ENCODE measurements at places on chromosomes 16 and 17.

GRCh38 chr17:45873728-45874127 is 20.6 kb upstream of the MAPT start:
- no peak for DNase-seq

GRCh38 chr17:57643062-57643461 is 102.0 kb downstream of the CCDC182 start:
- DNase-seq: no peak

- no peak for DNase-seq
These were observed 328.5 kb downstream of the SNX29 start for GRCh38 chr16:12304861-12305596.

DNA sequence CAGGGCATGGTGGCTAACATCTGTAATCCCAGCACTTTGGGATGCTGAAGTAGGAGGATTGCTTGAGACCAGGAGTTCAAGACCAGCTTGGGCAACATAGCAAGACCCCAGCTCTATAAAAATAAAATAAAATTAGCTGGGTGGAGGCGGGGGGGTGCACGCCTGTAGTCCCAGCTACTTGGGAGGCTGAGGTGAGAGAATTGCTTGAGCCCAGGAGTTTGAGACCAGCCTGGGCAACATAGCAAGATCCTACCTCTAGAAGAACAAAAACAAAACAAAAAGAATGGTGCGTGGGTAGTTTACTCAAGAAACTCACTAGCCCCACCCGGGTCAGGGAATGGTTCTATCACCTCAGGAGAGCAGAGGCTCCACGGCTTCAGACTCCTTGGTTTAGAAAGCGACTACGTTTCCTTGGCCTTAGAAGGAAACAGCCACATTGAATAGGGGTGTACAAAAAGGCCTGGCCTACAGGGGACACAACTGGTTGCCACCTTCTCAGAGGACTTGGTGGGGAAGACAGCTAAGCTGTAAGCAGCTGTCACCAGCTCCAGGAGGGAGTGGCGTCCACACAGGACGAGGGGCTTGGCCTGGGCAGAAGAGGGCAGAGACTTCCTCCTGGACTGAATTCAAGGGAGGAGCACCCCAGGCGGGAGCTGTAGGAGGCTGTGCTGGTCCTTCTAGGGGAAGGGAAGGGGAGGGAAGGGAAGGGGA is 716 bp downstream of the TK1 start:
- peak; percentile 31 for DNase-seq

- no peak for DNase-seq
These were observed 11.5 kb downstream of the GP2 start for GRCh38 chr16:20315764-20316163.

GRCh38 chr16:324451-325334 is 27.8 kb downstream of the AXIN1 start:
- DNase-seq: peak; percentile 66

DNA sequence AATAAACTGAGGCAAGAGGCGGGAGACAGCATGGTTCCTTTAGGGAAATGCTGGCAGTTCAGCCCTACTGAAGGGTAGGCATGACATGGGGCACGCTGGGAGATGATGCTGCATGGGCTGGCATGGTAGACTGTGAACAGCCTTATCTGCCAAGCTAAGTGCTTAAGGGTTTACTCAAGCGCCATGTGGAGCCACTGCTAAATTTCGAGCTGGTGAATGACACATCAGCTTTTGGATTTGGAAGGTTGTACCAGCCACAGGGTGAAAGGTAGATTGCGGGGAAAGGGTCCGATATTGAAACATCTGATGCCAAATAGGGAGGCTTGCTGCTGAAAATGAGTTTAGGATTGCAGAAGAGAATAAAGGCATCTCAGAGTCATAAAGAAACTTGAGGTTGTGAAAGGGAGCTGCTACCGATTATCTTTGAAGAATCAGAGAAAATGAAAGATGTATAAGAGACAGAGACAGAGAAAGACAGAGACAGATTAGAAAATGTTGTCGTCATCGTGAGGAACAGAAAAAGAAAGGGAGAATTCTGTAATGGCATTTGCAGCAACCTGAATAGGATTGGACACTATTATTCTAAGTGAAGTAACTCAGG is 16.3 kb downstream of the PIK3R5 start:
- DNase-seq: no peak

- no peak for DNase-seq
These were observed 11.5 kb upstream of the IL34 start for GRCh38 chr16:70634861-70635260.

GRCh38 chr17:1752425-1753262 is 9.2 kb upstream of the SERPINF1 start:
- DNase-seq: no peak

DNA sequence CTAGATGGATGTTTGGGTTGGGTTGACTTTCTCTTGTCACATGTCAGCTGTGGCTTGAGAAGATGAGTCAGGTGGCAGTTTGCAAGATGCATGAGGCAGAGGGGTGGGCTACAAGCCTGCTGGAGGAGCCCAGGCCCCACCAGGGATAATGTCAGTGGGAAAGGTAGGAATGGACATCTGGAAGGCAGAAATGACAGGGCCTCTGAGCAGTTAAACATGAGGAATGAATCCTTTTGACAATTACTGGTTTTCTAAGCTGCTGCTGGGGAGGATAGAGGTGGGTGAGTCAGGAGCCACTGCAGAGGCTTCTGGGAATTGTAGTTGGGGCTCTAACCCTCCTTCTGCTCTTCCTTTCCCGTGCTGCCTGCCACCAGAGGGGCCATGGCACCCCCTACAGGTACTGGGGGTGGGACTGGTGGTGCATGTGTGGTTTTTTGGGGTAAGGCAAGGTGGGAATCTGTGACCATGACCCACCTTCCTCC is 15.7 kb downstream of the SLC52A1 start:
- no peak for DNase-seq

GRCh38 chr17:7716901-7717755 is at the start of gene DNAH2:
Gene DNAH2, plus strand, starts transcription at chr17:7717744. Its CDS starts 1,991 bp downstream, at chr17:7719735.
- DNase-seq: no peak

DNA sequence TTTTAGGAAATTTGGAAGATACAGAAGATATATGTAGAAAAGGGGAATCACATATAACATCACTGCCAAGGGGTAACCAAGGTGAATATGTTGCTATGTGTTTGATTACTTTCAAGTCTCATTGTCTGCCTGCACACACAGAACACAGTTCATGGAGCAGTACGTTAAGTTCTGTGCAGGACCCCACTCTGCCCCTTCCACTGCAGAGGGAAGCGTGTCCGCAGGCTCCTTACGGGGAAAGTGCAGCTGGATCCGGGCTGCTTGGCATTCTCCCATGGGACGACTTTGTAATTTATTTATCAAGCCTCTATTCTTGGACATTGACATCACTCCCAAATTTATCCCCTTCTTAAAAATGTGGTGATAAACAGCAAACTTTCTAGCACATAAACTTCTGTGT is 226.8 kb downstream of the FOXL1 start:
- DNase-seq: no peak

DNA sequence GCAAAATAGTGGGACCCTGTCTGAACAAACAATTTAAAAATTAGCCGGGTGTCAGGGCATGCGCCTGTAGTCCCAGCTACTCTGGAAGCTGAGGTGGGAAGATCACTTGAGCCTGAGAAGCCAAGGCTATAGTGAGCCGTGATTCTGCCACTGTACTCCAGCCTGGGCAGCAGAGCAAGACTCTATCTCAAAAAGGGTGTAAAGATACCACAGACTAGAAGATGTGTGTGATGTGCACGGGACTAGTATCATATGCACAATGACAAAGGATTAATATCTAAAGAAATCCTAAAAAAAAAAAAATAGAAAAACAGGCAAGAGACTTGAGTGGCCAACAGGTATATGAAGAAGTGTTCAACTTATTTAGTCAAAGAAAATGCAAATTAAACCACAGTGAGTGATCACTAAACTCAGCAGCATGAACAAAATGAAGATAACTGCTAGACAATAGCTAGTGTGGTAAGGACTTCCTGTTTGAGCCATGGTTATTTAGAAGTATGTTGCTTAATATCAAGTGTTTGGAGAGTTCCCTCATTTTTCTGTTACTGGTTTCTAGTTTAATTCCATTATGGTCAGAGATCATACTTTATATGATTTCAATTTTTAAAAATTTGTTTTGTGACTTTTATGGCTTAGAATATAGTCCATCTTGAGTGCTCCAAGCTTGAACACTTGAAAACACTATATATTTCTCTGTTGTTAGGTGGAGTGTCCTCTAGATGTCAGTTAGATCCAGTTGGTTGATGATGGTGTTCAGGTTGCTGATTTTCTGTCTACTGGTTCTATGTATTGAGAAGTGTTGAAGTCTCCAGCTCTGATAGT is 14.7 kb upstream of the SLX4 start:
- no peak for DNase-seq
